ENCODE measurements at places on chromosomes 7 and 10.

DNA sequence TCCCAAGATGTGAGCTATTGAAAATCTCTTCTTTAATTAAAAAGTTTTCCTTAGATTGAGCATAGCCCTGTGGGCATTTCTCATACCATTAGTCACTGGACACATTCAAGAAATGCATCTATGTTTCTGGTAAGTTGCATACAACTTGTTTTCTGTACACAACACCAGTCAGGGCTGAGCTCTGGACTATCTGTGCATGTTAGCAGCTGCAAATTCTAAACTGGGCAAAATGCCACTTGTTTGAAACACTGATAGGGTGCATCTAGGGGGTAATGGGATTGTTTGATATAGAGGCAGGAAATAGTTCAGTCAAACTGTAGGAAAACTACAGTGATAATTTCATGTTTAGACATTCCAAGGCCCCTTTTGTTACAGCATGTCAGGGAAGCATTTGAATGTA lies 145.6 kb upstream of the NPY start:
- DNase-seq: no peak

DNA sequence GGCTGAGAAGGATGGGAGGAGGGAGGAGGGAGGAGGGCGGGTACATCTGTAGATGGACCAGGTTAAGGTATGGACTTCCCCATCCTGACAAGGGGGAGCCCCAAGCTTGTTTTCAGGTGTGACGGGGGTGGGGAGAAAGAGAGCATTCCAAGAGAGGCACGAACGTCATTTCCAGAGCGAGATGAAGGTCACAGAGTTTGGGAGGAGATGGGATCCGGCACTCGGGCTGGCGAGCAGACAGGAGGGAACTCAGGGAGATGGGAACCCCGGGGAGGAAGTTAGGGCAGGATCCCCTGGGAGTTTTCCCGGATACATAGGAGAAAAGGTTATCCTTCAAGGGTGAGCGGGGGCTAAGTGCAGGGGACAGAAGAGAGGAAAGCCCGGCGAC lies 118.8 kb downstream of the CUX1 start:
- no peak for DNase-seq

DNA sequence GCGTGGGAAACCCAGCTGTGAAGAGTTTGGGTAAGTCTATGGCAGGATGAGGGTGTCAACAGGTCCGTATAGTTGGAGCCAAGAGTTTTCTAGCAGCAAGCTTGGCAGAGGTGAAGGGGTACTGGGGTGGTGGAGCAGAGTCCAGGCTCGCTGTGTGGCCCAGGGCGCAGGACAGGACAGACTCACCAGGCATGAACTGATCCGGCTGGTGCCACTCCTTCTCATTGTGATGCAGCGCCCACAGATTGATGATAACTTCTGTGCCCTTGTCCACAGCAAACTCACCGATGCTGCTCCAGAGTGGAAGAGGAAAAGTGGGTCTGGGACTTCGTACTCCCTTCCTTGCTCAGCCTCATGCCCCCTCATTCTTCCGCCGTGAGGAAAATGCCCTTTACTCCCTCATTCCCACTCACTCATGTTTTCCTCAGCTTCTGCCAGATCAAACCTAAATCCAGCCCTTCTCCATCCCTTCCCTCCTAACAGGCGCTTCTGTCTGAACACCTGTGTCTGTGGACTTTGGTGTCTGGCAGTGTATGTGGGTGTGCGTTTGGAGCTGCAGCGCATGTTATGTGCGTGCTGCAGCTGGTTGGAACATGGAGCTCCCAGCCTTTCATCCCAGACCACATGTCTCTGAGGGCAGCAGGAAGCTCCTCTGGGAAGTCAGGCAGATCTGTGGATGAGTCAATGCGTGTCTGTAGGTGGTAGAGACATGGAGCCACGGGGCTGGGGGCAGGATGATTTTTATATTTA lies 5.7 kb downstream of the CYP17A1 start:
- no peak for DNase-seq

DNA sequence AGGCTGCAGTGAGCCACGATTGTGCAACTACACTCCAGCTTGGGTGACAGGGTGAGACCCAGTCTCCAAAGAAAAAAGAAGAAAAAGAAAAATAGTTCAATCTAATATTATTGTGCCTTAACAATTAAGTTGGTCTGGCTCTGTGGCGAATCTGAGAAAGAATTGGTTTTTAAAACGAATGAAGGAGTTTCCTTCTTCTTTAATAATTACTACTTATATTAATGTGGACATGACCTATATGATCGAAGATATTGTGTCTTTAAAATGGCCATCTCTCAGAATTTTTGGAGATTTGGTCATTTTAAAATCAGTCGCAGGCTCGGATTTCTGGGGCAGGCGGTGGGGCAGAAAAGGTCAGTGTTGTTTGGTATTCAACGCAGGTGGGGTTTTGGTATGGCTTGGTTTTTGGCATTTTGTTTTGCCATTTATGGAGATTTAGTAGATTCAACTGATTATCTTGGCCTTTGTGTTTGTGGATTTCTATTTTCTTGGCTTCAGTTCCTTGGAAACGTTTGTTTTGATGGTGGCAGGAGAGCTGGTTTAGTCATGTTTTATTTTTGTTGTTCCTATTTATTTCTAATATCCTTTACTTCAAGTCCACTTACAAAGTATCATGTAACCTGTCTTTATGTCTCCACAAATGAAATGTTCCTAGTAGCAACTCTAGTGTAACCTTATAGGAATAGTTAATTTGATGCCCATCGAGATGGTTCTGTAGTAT lies 178.8 kb upstream of the MKLN1 start:
- no peak for DNase-seq

GRCh38 chr7:25742316-25742715 lies 409.7 kb upstream of the NFE2L3 start:
- no peak for DNase-seq
